Gastroesophageal sphincter (tissue), 4 donors: ENCODE measurements at places on chromosomes 4 and X.
A peak's percentile ranks its signal among the peaks of the same experiment; 100 is the strongest.

DNA sequence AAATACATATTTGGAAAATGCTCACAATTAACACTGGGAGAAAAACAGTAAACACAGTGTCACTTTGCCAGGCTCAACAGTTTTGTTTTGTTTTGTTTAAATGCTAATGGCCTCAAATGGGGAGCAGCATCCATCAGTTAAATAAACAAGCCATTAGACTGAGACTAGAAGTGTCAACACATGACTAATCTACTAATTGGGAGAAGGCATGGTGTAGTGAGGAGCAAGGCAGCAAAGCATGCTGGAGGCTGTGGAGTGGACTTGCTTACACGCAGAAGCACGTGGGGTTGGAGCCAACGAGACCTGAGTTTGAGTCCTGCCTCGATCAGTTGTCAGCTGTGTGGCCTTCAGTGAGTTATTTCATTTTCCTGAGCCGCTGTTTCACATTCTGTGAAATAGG is 29.0 kb downstream of the UTP14A start:
- no peak for ATAC-seq

- no peak for ATAC-seq
Measured at GRCh38 chr4:184356366-184356765, 118.0 kb downstream of the IRF2 start.

DNA sequence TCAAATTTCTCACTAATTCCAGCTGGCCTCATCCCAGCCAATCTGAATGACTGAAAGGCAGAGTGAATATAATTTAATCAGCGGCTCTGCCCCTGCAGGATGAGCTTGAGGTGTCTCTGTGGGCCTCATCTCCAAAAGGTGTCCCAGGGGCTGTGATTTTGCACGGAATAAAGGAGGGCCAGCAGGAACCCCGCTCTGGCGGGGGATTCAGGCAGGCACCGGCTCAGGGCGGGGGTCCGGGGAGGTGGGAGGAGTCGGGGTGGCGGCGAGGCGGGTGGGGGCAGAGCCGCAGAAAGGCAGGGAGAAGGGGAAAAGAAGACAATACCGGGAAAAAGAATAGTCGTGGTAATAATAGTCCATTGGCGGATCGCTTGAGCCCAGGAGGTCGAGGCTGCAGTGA is 16.0 kb upstream of the ERCC6L start:
- no peak for ATAC-seq

- peak; percentile 34 for ATAC-seq
Measured at GRCh38 chr4:58301376-58301999, 1191.3 kb upstream of the IGFBP7 start.

- ATAC-seq = no peak
Measured at GRCh38 chr4:87950936-87951511, 24.5 kb upstream of the SPP1 start.

- no peak for ATAC-seq
Measured at GRCh38 chr4:149403081-149403480, 412.6 kb downstream of the IQCM start.

GRCh38 chrX:42695800-42696358 is 82.1 kb downstream of the PPP1R2C start:
- ATAC-seq = no peak

DNA sequence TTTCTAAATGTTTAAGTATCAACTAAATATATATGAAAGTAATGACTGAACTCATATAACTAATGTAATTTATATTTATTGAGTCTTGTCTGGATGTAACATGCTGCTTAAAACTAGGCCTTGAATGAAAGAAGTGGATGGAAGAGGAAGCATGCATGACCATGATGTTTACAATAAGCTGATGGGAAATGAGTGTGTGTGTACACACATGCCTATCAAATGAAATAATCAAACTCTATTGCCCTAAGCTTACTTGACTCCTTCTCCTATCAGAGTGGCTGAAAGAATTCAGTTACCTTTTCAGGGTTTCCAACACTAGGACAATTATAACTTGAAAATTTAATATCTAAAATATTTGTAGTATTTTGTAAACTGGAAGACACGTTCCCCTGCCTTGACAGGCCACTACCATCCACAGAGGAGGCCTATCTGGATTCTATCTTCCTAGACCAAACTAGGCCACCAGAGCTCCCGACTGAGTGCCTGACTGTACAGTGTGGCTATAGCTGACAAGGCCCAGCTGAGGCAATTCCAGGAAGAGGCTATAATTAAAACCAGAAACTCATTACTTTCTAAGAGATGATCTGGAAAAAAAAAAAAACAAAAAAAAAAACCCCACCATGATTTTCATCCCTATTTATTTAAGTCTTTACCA is 7.6 kb downstream of the ARSJ start:
- ATAC-seq = no peak

GRCh38 chr4:8305851-8306471 is 36.4 kb downstream of the HTRA3 start:
- peak; percentile 22 for ATAC-seq

GRCh38 chr4:2689114-2689513 is 67.0 kb downstream of the TNIP2 start:
- ATAC-seq = no peak

DNA sequence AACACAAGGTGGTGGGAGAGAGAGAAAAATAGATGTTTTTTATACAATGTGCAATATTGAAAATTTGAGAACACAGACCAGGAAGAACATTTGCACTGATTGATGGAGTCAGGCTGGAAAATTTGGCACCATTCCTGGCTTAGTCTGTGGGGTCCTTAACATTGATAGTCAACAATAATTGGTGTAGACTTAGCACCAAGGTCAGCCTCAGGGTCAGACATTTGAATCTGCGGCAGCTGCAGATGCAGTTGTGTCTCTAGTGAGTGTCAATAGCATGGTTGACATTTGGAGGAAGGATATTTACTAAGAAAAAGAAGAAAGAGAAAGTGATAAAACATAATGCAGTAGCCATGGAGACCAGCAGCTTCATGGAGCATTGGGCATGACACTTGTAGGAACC is 31.5 kb upstream of the GLRA3 start:
- no peak for ATAC-seq

DNA sequence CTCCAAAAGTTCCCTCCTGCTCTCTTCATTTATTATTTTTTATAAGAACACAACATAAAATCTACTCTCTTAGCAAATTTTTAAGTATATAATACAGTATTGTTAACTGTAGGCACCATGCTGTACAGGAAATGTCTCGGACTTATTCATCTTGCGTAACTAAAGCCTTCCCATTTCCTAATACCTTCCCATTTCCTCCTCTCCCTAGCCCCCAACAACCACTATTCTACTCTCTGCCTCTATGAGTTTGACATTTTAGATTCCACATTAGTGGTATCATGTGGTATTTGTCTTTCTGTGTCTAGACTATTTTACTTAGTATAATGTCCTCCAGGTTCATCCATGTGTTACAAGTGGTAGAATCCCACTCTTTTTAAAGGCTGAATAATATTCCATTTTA is 15.8 kb upstream of the SYTL4 start:
- ATAC-seq = no peak

DNA sequence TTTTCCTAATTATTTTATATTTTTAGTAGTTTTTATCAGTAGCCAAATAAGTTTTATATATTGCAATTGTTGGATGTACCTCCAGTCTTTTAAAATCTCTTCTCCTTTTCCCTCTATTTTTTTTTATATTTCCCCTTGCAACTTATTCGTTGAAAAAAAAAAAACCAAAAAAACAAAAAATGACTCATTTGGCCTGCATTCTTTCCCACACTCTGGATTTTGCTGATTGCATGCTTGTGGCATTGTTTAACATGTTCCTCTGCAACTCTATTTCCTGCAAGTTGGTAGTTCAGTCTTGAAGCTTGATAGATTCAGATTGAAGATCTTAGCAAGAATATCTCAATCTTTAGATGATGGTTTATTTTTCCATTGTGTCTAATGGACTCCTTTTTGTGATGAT is 260.6 kb upstream of the BOD1L1 start:
- ATAC-seq = no peak

GRCh38 chr4:113409181-113409580 is 352.4 kb downstream of the CAMK2D start:
- no peak for ATAC-seq

DNA sequence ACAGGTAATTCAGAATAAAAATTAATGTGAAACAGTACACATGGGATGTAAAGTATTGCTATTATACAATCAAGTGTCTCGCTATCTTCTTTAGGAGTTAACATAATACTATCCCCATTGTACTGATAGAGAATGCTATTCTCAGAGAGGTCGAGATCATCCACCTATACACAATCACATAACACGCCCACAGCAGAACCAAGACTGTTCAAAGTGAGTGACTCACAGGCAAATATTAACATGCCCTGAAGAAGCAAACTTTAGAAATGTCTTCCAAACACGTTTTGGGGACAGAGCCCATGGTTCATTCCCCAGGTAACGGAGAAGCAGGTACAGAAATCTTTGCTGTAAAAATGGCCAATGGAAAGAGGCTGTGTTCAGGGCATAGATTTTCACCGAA is 50.1 kb upstream of the PHKA2 start:
- no peak for ATAC-seq

- peak; percentile 17 for ATAC-seq
Measured at GRCh38 chr4:2818351-2818939, 25.2 kb upstream of the ADD1 start.

GRCh38 chr4:110632506-110633357 is 9.9 kb upstream of the PITX2 start:
- no peak for ATAC-seq

GRCh38 chr4:137659431-137659830 is 127.1 kb upstream of the PCDH18 start:
- no peak for ATAC-seq

DNA sequence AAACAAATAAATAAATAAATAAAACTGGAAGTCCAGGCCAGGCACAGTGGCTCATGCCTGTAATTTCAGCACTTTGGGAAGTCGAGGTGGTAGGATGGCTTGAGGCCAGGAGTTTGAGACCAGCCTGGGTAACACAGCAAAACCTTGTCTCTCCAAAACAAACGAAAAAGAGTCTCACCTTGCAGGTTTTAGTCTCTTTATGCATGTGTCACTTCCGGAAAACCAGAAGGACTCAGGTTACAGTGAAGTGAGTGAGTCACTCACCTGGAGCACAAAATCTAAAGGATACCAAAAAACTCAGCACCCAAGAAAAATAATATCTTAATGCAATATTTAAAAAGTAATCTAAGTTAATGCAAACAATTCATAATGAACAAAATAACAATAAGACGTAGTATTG is 20.1 kb upstream of the SLC34A2 start:
- no peak for ATAC-seq

DNA sequence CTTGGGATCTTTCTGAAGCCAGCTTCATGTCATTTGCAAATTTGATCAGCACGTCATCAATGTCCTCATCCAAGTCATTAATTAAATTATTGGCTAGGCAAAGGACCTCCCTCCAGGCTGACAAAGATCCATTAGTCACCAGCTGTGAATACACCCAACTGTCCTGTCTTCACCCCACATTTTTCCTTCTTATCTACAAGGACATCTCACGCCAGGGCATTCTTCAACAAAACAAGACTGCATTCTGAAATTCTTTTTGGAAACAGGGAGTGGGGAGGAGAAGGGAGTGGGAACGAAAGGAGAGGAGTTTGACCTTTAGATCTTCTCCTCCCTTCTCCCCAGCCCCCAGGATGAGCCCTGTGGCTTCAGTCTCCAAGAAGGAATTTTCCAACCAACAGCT is 32.7 kb downstream of the NLGN3 start:
- no peak for ATAC-seq

DNA sequence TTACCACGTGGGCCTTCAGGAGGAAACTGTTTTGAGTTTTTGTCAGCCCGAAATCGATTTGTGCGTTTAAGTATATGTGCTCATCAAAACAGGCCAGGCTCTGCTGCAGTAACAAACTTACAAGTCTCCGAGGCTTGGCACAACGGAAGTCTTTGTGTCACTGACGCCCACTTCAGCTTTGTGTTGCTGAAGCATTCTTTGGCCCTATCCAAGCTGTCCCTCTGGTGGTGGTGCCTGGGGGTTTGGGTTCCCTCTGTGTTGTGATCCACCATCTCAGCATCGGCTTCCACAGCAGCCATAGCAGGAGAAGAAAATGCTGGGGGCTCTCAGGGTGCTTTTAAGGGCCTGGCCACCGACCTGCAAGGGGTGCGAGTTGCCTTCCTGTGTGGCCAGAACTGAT is 176.4 kb downstream of the PTTG2 start:
- ATAC-seq = no peak

DNA sequence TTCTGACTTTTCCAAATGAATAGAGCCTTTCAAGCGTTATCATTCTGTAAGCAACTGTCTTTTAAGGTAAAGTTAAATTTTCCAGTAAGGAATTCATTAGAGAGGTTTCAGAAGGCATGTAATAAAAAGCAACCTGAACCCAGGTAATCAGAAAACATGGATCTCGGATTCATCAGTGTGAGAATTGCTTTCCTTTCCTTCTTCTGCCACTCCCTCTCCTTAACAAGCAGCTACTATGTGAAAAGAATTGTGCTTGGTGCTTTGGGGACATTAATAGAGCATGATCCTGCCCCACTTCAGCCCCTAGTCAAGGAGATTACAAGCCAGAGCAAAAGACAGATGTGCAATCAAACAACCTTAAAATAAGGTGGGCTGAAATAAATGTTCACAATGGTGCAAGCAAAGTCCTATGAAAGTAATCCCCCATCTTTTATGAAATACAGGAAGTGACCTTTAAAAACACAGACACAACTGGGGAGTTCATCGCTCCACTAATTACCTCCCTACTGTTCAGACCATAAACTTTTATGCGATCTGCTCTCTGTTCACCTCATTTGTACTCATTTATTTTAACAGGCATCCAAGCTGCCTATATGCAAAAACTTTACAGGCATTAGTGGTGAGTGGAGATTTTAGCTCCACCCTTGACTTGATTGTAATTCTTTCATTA is 122.9 kb upstream of the RASGEF1B start:
- no peak for ATAC-seq

DNA sequence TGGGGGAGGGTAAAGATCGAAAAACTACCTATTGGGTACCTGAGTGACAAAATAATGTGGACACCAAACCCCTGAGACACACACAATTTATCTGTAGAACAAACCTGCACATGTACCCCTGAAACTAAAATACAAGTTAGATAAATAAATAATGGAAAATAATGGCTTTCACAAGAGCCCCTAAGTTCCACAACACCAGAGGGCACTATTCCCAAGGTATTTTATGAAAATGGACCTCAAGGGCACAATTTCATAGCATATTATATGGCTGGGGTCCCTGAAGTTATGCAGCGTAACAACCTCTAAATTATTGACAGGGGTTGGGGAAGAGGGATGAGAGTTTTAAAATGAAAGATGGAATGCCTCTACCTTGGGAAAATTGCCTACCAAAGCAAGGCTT is 81.3 kb upstream of the TMEM33 start:
- no peak for ATAC-seq

GRCh38 chrX:40100537-40101429 is 3.0 kb upstream of the BCOR start:
- no peak for ATAC-seq

DNA sequence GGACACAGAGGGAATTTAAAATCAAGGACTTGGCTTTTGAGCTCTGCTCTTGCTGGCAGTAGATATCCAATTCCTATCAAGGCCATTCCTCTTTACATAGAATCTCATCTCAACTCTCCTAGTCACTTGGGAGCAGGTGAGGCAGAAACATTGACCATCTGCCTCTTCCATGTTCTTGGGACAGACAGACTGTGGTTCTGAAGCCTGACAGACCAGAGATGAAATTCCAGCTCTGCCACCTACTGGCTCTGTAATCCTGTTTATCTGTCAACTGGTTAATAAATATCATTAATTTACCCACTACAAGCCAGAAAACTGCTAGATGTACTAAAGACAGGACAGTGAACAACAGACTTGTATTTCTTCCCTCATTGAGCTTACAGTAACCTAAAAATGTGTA is 300.8 kb downstream of the ADGRL3 start:
- ATAC-seq = no peak
